ENCODE measurements at places on chromosomes 12 and 14.

DNA sequence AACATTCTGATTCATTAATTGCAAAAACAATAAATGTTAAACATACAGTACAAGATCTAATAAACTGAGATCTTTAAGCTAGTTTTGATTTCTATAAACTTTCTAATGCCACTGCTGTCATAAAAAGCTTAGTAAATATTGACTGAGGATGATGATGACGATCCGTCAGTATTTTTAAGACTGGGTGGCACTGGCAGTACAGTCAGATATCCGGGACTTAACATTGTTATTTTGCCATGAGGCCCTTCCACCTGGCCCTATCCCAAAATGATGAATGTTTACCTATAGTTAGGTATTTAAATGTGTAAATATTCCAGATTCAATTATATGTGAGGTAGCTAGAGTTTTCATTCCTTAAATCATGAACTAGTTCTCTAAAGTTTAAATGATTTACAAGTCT, 158.5 kb downstream of the FOXA1 start:
- DNase-seq, result no peak

GRCh38 chr12:12548713-12549112, 13.9 kb downstream of the DUSP16 start:
- no peak for DNase-seq

DNA sequence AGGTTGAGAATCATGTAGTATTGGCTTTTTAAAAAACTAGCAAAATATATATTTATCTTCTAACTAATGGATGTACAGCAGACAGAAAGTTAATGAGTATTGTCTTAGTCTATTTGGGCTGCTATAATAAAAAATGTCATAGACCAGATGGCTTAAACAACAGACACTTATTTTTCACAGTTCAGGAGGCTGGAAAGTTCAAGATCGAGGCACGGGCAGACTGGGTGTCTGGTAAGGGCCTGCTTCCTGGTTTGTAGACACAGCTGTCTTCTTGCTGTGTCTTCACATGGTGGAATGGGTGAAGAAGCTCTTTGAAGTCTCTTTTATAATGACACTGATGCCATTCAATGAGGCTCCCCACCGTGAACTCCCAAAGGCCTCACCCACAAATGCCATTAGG, 70.1 kb upstream of the KRR1 start:
- no peak for DNase-seq

DNA sequence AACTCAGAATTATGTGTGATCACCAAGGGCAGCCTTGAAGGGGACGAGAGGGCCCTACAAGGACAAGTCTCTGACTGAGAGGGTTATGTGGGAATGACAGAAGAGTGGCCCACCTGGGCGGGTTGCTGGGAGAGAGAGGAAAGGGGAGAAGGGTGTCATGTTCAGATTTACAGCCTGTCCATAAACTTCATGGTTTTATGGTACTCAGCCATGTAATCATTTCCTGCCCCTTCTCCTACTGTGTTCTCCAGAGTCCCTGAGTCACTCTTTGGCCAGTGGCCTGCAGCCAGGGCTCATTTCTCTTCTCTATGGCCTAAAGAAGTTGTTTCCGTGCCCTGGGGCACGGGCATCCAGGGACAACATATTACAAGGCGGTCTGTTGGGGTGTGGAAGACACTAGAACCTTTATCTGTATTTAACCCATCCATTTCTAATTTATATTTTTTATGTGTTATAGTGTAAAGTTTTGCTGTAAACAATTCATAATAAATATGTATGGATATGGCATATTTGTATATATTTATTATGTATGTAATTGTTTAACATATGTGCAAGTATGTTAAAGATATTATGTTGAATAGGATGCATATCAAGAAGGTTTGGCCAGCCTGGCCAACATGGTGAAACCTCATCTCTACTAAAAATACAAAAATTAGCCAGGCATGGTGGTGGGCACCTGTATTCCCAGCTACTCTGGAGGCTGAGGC, 26.9 kb downstream of the DDX47 start:
- DNase-seq, result no peak

GRCh38 chr12:40181490-40181889, 43.3 kb upstream of the LRRK2 start:
- DNase-seq, result no peak

DNA sequence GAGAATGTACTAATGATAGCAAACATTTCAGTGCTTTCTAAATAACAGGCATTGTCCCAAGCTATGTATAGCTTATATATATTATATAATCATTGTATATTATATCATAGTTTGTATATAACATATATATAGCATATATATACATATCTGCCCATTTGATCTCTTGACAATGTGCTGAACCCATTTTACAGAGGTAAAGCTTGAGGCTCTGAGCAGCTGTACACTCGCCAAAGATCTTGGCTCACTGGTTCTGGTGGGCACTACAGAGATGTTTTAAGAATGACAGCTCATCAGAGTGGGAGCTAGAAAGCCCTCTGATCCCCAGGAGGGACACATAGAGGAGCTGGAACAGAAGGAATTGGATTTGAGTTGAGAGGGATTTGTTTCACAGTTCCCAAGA, 68.2 kb upstream of the ACTN1 start:
- no peak for DNase-seq

- DNase-seq, result no peak
Observed at GRCh38 chr14:73800970-73801515, 50.6 kb upstream of the PTGR2 start.

DNA sequence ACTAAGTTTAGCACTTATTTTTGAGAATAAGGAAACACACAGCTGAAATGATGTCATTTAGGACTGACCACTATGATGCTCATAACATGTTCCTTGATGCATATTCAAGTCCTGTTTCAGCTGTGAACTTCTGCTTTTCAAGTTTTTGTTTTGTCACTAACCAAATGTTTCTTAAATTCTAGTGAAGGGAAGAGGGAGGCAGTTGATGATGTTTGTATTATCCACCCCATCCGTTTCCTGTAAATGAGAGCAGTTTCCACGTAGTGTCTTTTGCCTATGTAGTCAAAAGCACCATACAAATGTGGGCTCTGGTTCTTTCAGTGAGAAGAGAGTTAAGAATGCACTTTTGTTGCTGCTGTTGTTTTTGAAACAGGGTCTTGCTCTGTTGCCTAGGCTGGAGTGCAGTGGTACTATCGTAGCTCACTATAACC, 491.8 kb downstream of the PCNX1 start:
- no peak for DNase-seq

DNA sequence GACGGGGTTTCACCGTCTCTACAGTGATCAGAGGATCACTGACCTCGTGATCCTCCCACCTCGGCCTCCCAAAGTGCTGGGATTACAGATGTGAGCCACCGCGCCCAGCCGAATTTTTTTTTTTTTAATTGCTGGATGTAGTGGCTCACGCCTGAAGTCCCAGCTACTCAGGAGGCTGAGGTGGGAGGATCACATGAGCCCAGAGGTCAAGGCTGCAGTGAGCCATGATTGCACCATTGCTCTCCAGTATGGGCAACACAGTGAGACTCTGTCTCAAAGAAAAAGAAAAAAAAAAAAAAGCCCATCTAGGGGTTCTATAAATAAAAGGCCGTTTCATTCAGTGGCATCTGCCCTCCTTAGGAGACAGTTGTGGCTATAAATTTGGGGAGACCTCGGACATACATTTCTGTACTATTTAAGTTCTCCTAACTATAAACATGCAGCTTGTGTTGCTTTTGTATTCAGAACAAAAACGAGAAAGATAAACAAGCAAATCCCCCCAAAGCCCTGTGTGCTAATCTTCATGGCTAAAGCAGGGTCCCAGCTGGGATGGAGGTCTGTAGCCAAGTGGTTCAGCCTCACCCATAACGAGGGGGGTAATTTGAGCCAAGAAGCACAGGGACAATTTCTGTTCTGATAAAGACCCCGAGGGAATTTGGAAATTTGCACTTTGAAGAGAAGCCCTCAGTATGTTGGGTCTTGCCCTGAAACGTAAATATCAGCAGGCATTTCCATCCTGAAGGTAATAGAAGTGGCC, 35.0 kb upstream of the BCL7A start:
- no peak for DNase-seq

DNA sequence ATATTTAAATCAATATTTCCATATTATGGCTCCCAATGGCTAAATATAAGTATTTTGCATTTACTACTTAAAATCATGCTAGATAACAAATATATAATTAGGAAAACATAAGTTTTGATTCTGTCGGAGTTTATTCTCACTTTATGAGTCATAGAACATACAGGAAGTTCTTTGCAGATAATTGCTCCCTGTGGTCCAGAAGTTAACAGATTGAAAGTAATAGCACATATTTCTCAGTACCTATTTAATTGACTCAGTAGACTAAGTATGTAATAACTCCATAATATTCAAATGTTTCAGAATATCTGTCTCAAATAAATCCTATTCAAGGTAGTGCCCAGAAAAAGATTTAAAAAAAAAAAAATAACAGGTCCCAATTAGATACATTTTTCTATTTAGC, 806.0 kb upstream of the ATXN7L3B start:
- DNase-seq, result no peak

DNA sequence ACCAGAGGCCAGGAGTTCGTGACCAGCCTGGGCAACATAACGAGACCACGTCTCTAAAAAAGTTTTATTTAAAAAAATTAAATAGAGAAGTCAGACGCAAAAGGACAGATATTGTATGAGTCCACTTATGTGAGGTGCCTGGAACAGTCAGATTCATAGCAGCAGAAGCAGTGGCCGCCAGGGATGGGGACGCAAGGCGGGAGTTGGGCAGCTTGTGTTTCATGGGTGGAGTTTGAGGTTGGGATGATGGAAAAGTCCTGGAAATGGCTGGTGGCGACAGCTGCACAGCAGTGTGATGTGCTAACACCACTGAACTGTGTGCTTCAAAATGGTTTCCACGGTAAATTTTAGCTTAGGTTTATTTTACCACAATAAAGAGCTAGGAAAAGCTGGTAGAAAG, 57.6 kb upstream of the DDX11 start:
- no peak for DNase-seq

DNA sequence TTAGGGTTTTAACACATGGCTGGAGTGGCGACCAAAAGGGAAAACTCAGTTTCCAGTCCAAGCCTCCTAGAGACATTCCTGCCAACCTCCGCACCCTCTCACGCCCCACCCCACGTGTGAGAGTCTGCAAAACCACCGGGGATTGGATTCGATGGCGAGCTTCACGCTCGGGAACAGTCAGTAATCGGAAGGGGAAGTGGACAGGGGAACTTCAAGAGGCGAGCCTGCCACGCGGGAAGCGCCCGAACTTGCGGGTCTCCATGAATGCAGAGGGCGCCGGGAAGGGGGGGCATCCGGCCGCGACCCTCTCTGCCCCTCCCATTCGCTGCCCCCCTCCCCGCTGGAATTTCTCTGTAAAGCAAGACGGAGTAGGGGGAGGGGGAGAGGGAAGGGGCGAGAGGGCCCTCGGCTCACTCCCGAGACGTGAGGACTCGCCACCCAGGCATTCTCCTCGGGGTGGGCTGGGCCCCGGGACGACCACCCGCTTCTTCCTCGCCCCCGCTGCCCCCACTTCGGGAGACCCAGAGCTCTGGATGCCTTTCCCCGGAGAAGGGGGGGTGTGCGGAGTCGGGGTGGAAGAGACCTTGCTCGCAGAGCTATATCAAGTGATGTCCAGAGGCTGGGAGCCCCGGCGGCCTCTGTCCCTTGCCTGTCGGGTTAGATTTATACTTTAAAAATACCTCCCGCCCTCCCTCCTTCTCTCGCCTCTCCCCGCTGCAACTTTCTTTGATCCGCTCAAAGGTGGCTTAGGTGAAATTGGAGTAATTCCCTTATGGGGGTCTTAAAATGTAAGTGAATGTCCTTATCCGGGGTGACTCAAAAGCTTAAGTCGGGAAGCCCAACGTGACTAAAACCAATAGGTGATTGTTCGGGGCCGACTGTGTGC, 2.5 kb upstream of the CCND2 start:
- no peak for DNase-seq

DNA sequence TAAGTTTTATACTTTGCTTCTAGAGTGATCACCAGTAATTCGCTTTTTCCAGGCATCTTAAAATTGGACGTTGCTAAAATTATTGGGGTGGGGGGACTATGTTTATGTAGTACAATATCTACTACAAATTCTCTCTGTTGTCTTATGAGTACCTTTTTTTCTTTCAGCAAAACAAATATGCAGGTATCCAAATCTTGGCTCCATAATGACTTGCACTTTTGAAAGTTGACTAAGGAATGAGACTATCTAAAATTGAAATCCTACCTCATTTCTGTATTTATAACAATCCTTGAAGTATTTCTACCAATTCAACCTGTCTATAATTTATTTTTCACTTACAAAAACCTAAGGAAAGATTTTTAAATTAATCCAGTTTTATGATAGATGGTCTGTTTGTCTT, 2.4 kb downstream of the DYNC1H1 start:
- no peak for DNase-seq

GRCh38 chr12:2294651-2295475, 242.1 kb downstream of the CACNA1C start:
- DNase-seq, result no peak

DNA sequence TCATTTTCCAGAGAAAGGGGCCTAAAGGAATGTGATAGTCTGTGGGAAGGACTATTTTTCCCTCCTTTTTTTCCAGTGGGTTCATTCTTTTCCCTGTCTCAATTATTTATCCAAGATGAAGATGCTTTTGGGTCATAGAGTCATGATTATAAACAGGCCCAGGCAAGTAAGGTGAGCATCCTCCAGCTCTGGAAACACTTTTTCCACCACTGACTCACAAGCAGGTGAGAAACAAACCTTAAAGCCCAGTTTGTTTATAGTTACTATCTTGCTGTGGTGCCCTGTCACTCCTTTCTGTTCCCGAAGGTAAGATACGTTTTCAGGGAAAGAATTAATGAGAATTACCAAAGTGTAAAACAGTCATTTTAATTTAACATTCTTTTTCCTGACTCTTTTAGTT, 107.7 kb upstream of the IFNG-AS1 start:
- no peak for DNase-seq

- no peak for DNase-seq
Observed at GRCh38 chr14:100679707-100680438, 46.8 kb upstream of the DLK1 start.

DNA sequence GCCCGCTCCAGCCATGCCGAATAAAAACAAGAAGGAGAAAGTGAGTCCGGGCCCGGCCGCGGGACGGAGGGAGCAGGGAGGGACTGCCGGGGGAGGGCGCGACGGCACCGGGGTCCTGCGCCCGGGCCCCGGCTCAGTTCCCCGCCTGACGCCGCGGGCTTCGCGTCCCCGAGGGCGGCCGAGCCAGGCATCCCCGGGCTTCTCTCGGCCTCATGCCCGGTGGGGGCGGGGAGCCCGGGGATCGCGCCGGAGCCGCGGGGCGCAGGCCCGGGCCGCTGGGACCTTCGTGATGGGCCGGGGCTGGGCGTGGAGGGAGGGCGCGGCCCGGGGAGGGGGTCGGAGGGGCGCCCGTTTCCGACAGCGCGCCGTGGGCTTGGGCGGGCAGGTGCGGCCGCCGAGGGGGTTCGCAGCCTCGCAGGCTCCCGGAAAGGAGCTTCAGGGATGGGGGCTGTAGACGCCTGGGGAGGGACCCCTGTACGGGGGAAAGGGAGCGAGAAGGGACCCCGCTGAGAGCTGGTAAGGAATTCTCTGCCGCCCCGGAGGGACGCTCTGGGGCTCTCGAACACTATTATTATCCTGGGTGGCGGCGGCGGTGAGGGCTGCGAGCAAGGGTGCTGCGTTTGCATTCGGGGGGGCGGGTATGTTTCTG, 496 bp downstream of the PPP2R5C start:
- DNase-seq, result peak; percentile 15
